ENCODE measurements at places on chromosomes 7 and 10.

DNA sequence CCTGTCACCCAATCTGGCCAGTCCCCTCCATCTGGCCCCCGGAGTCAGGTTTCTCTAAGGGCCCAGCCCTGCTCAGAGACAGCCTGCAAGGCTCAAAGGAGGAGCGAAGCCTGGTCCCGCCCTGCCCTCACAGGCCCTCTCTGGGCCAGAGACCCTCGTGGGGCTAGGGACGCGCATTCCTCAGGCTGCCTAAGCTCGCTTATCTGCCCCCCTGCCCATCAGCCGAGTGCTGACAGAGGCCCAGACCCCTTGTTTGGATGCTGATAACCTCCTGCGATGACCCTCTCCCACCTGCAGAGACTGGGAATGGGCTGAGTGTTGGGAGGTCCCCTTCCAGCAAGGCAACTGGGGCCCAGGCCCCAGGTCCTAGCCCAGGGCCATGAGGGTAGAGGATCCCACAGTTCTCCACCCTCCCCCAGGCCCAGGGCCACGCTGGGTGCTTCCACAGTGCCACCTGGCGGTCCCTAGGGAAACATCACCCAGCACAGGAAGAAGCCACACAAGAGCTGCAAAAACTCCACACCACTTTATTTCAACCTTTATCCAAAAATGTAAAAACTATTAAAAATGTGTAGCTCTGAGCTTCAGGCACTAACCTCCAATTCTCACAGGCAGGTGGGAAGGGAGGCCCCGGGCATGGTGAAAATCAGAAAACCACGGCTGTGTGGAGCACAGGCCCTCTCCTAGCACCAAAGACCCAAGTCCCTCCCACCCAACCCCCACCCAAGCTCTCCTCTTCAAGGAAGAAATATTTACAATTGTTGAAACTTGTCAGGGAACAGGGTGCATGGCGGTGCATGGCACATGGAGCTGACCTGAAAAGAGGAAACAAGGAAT is 2.2 kb downstream of the NPM3 start:
- DNase-seq, result peak; percentile 31

DNA sequence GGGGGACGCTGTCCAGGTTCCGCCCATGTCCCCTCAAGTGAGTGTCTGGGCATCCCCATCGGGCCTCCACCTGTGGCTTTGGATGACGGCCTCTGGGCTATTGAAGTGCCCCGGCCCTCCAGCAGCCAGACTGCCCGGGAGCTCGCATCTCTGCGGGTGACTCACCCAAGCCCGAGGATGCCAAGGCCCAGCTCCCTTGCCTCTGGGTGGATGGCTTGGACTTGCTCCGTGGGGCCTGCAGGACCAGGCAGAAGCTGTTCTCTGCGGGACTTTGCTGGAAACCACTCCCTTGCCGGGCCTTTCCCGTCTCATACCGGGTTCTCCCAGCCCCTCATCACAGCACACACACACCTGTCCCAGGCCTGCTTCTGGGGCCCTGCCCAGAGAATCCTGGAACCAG is 22.4 kb downstream of the DPYSL4 start:
- no peak for DNase-seq

GRCh38 chr10:118926441-118926840 is 103.1 kb upstream of the NANOS1 start:
- no peak for DNase-seq

GRCh38 chr7:940599-941408 is 13.7 kb downstream of the ADAP1 start:
- peak; percentile 16 for DNase-seq

DNA sequence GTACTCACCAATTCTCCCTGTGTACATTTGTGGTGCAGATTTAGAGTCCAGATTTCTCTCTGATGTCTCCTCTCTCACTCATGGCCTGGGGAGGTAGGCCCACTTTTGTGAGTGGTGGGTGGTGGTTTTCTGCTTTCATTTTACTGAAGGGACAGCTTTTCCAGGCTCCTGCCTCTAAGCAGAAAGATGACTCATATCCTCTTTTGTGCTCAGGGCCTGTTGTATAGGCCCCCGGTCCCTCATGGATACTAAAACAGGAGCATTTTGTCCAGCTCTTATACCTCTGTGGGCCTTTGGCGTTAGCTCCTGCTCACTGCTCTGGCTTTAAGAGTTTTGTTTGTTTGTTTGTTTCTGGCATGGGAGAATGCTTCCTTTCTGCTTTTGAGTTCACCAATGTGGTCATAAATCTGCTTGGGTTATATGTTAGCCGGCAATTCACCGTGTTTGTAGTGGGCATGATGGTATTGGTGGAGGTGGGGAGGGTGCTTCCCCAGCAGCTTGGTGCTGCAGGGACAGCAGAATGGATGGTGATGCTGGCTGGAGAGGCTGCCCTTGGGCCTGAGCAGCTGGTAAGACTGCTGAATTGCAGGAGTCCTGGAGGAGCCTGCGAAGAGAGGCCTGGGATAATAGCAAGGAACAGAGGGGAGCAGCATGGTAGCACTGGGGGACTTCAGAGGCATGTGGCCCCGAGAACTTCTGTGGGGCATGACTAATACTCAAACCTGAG is 468.7 kb downstream of the RPS24 start:
- DNase-seq, result no peak

DNA sequence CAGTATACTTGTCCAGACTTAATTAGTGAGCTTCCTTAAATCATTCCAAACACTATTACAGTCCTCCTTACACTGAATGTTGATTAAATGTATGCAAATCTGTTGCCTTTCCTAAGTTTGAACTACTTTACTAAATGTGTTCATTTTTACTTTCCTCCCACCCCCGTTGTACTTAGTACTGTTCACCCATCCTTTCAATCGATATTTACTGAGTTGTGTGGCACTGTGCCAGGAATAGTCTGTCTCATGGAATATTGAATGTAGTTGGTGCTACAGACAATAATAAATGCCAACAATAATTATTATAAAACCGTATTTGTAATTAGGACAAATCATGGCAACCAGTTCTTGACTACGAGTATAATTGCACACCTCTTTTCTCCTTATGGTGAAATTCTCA is 335.7 kb downstream of the GPR37 start:
- DNase-seq, result no peak

GRCh38 chr10:3886191-3886590 is 101.2 kb upstream of the KLF6 start:
- no peak for DNase-seq

DNA sequence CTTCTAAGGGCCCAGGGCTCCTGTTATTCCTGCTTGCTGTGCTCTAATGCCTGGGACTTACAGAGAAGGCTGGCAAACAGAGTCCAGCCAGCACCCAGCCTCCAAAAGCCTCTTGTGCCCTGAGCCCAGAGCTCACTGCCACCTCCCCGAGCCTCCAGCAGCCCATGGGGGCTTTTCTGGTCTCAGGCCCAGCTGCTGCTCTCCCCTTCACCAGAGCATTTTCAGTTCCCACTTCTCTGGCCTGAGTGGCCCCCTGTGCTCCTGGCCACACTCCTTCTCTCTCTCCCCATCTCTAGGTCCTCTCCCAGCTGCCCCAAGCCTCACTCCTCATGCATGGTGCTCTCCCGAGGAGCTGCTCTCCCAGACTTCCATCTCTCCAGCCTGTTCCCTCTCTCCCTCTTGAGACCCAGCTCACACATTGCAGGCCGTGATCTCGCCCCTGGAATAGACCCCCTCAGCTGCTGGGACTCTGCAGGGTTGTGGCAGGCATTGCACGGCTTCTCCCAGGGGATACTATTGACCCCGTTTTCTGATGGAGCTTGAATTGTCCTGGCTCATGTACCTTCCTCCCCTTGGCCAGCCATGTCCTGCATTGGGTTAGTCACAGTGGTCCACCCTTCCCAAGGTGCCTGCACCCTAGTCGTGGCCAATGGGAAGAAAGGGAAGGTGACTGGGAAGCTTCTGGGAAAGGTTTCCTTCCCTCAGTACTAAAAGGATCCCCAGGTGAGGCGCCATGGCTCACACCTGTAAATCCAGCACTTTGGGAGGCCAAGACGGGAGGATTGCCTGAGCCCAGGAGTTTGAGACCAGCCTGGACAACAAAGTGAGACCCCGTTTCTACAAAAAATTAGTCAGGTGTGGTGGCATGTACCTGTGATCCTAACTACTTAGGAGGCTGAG is 9.0 kb upstream of the RASSF4 start:
- no peak for DNase-seq

GRCh38 chr7:3415861-3416312 is 114.8 kb downstream of the SDK1 start:
- DNase-seq, result no peak

DNA sequence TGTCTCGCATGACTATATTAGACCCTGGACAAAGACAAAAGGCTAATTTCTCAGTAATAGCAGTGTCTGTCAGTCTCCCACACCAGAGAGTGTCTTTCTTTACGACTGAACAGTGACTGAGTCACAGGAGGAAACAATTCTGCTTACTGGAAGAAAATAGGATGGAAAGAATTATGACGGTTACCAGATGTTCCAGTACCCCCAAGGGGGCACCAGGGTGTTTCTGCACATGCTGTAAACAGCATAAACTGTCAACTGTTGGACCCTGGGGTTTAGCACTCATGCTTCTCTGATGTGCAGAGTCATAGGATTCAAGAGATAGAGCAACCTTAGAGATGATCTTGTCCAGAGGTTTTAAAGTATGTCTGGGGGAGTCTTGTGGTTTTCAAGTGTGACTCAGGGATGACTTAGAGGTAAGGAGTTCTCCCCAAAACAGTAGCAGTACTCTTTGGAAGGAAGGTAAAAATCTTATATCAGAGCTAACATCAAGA is 291.7 kb downstream of the THSD7A start:
- DNase-seq, result no peak

GRCh38 chr10:72567889-72568640 is 57.8 kb downstream of the MICU1 start:
- DNase-seq, result no peak

- DNase-seq, result peak; percentile 75
Observed at GRCh38 chr10:24457661-24458318, 248.9 kb downstream of the KIAA1217 start.

DNA sequence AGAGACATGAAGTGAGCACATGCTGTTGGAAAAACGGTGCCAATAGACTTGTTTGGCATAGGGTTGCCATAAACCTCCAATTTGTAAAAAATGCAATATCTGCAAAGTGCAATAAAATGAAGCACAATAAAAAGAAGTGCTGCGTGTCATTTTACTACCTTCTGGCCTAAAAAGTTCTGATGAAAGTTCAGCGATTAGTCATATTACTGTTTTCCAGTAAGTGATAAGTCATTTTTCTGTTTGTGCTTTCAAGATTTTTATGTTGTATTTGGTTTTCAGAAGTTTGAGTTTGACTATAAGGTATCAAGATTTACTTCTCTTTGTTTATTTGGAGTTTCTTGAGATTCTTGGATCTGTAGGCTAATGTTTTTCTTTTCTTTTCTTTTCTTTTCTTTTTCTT is 16.8 kb downstream of the AOAH start:
- DNase-seq, result no peak

GRCh38 chr7:111045449-111045848 is 45.5 kb upstream of the LRRN3 start:
- peak; percentile 18 for DNase-seq

- no peak for DNase-seq
Observed at GRCh38 chr10:7526017-7526400, 115.2 kb upstream of the SFMBT2 start.

DNA sequence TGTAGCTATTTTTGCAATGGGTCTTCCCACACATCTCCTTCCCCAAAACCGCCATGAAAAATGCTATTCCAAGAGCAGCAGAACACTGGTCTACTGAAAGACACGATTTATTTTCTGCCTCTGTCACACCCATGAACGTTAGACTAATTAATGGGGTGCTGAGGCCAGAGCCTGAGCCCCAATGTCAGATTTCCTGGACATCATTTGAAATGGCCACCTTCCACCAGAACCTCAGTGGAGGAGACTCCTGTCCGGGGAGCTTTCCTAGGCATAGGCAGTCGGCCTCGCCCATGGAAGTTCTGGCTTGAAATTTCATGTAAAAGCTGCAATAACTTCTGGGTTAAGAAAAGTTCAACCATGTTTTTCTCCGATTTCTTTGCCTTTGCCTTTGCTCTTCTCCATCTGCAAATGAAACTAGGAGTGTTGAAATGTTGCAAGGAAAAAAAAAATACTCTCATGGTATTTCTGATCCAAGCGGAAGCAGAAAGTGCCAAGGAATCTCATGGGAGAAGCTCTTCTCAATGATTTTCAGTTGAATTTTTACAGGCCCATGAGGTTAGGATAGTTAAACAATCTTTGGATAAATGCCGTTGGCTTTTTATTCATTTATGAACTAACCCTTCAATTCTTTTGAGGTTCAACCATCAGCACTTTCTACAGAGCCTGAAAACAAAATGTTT is 570.8 kb upstream of the MGMT start:
- DNase-seq, result no peak

- no peak for DNase-seq
Observed at GRCh38 chr10:120131183-120131582, 238.7 kb downstream of the SEC23IP start.

DNA sequence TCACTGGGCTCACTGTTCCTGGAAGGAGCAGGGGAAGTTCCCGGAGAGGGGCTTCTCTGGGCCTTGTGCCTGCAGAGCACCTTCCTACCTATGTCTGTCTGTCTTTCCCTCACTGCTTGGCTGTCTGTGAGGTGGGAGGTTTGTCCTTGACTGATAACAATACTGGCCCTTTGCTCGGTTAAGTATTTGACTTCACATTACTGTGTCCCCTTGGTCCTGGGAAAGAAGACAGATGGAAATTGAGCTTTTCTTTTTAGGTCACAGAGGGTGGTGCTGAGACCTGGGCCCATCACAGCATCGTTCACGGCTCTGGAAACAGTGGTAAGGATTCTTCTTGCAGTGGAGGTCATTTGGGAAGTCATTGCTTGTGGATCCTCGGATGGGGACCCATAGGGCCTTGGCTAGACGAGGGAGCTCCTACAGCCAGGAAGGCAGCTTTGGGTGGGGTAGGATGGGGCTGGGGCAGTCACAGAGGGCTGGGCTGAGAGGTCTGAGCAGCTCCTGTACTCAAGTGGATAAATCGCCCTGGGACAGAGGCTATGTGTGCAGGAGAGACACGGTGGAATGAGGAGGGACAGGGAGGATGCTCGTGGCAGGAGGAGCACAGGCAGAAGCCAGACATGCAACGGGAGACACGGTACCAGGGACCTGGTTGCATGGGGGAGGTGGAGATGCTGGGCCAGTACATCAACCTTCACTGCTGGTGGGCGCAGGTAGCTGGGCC is 450.2 kb downstream of the PLXNA4 start:
- no peak for DNase-seq

DNA sequence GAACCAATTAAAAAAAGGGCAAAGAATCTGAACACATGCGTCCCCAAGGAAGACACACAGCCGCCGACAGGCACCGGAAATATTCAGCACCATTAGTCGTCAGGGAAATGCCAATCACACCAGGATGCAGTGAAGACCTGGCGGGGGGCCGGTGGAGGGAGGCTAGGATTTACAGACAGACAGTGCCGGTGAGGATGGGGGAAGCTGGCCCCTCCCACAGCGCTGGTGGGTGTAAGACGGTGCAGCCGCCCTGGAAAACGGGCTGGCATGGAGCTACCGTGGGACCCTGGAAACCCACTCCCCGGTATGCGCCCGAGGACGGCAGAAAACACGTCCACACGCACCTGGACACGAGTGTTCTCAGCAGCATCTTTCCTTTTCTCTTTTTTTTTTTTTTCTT is 4.8 kb upstream of the ADAP1 start:
- no peak for DNase-seq

GRCh38 chr10:119377958-119378736 is 164.4 kb downstream of the RGS10 start:
- no peak for DNase-seq

- no peak for DNase-seq
Observed at GRCh38 chr10:51215951-51216834, 141.9 kb downstream of the PRKG1 start.
